ENCODE measurements at places on chromosomes 12 and 14.
A peak's percentile ranks its signal among the peaks of the same experiment; 100 is the strongest.

- DNase-seq = peak; percentile 97
Observed at GRCh38 chr12:45232756-45233372, 17.0 kb downstream of the ANO6 start.

DNA sequence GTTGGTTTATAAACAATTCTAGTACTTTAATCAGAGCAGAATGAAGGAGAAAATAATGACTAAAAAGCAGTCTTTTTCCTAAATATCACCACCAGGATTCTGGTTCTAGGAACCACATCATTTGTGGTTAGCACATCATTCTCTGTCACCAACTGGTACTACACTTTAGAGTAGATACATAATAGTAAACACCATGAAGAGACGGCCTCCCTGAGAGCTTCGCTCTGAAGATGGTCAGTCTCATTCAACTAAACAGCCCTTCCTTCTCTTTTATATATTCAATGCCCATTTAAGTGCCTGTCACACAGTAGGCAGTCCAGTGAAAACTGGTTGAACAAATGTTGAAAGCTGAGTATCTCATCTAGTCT lies 10.9 kb downstream of the SLC38A2 start:
- no peak for DNase-seq

DNA sequence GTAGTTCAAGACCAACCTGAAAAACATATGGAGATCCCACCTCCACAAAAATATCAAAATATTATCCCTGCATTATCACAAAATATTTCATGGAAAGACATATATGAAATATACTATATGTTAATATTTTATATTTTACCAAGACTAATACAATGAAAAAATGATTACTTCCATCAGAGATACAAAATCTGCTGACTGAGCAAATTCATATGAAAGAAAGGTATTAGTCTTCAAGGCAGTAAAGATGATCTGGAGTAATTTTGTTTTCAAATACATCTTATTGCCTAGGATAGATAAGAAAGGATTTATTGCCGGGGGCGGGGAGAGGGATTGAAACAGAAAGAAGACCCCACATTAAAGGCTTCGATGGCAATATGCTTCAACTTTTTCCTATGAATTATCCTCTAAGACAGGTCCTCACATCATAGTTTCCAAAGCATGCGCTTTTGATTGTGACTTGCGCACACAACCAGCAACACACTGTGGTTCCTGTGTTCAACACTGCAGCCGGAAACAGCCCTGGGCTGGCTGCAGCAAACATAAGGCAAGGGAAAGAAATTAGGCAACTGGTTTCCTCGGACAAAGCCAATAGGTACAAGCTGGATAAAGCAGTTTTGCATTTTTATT lies 83.2 kb downstream of the SPPL3 start:
- no peak for DNase-seq

DNA sequence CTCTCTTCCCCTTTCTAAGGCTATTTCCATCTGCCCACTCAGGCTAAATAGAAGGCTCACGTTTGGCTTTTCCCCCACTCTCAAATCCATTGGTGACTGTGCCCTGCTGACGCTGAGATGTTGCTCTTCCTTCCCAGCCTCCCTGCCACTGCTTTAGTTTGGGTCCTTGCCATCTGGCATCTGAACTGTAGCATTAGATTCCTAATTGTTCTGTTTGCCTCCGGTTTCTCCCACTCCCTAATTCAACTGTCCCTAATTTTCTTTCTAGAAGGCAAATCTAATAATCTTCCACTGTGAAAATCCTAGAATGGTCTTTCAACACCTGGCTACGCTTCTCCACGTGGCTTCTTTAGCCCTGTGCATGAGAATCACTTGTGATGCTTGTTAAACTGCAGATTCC lies 37.6 kb upstream of the SMOC1 start:
- DNase-seq = no peak

GRCh38 chr12:130498589-130499385 lies 161.1 kb downstream of the PIWIL1 start:
- DNase-seq = no peak

DNA sequence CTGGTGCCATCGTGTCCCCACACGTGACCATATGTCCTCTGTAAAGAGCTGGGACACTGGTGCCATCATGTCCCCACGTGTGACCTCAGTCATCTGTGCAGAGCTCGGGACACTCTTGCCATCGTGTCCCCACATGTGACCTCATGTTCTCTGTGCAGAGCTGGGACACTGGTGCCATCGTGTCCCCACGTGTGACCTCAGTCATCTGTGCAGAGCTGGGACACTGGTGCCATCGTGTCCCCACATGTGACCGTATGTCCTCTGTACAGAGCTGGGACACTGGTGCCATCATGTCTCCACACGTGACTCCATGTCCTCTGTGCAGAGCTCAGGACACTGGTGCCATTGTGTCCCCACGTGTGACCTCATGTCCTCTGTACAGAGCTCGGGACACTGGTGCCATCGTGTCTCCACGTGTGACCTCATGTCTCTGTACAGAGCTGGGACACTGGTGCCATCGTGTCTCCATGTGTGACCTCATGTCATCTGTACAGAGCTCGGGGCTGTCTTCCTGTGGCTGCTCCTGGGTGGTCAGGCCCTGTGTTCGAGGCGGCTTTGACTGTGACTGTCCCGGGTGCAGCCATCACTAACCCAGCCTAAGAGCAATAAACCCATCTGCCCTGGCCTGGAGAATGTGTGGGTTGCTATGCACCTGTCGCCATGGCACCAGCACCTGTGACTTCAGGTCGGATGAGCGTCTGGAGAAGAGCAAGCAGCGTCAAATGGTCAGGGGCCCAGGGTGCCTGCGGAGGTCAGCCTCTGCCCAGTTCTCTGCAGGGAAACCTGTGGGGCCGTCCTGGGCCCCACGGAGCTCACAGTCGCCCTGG lies 334.4 kb downstream of the ADGRD1 start:
- no peak for DNase-seq

DNA sequence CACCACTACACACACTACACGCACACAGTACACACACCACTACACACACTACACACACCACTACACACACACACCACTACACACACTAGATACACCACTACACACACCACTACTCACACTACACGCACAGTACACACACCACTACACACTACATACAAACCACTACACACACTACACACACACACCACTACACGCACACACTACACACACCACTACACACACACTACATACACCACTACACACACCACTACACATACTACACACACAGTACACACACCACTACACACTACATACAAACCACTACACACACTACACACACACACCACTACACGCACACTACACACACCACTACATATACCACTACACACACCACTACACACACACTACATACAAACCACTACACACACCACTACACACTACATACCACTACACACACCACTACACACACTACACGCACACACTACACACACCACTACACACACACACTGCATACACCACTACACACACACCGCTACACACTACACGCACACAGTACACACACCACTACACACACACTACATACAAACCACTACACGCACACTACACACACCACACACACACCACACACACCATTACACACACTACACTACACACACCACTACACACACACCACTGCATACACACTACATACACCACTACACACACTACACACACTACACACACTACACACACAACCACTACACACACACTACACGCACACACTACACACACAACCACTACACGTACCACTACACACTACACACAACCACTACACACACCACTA lies 11.7 kb downstream of the NOC4L start:
- DNase-seq = no peak

DNA sequence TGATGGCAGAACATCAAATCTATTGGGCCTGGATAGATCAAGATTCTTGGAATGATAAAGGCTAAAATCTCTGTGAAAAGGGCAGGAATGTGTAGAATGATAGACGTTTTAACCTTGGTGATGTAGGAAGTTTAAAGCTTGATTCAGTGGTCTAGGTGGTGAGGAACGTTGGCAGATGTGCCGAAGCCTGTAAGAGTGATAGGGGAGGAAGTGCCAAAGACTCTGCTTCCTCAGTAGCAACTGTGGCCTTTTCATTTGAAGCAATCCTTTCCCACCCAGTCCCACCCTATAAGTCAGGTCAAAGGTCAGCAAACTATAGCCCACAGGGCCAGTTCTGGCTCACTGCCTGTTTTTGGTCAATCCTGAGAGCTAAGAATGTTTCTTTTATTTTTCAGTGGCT lies 62.2 kb downstream of the MBIP start:
- DNase-seq = no peak

- DNase-seq = no peak
Observed at GRCh38 chr12:12016284-12017100, 54.2 kb upstream of the BCL2L14 start.

- DNase-seq = no peak
Observed at GRCh38 chr14:76862546-76863282, 36.5 kb downstream of the LRRC74A start.

DNA sequence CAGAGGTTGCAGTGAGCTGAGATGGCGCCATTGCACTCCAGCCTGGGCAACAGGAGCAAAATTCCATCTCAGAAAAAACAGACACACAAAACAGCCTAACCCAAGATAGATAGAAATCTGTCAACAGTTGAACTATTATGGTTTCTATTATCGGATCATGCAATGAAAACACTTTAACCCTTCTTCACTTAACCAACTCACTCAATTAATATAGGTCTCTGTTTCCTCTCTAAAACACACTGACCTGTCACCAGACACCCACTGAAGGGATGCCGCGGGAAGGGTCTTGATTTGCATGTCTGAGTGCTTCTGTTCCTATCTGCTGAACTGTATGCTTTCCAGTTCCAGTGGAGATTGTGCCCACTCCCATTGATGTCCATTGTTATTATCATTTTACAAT lies 38.0 kb upstream of the NUDT4 start:
- DNase-seq = no peak

- no peak for DNase-seq
Observed at GRCh38 chr14:92524602-92525185, 11.1 kb downstream of the RIN3 start.

DNA sequence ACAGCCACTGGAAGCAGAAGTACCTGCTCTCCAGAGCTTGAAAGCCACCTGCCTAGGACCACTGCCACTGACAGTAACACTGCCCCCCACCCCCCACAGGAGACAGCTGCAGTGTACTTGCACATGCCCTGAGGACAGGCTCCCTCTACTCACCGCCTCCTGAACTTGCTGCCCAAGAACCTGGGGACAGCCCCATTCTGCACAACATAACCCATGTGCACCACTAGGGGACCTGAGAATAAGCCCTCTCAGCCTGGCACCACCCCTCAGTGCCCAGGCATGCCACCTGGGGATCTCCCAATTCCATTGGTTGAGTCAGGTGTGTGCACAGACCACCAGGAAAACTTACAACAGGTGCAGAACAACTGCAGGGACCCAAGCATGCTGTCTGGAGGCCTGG lies 67.1 kb upstream of the KIF21A start:
- no peak for DNase-seq

GRCh38 chr14:50230701-50231474 lies 490 bp downstream of the SOS2 start:
- DNase-seq = peak; percentile 55

DNA sequence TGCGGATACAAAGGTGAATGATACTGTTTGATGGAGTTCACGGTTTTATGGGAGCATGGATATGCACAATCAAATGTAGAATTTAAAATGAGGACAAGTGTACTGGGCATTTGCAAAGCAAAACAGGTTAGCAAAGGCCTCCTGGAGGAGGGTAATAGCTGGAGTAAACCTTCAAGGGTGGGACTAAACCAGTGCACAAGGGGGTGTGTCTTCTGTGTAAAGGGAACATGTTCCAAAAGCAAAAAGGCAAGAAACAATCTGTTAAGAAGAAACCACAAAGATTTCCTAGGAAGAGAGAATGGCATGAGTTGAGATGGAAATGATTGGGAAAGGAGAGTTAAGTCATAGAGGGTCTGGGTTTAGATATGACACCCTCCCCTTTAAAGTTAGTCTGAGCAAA lies 109.2 kb upstream of the SLCO1C1 start:
- DNase-seq = no peak

DNA sequence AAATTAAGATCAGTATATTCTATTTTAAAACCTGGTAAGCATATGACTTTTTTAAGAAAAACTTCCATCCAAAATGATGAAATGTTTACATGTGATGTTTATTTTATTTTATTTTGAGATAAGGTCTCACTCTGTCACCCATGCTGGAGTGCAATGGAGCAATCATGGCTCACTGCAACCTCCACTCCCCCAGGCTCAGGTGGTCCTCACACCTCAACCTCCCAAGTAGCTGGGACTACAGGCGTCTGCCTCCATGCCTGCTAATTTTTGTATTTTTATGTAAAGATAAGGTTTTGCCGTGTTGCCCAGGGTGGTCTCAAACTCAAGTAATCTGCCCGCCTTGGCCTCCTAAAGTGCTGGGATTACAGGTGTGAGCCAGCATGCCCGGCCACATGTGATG lies 141.8 kb downstream of the ZFP36L1 start:
- DNase-seq = no peak

DNA sequence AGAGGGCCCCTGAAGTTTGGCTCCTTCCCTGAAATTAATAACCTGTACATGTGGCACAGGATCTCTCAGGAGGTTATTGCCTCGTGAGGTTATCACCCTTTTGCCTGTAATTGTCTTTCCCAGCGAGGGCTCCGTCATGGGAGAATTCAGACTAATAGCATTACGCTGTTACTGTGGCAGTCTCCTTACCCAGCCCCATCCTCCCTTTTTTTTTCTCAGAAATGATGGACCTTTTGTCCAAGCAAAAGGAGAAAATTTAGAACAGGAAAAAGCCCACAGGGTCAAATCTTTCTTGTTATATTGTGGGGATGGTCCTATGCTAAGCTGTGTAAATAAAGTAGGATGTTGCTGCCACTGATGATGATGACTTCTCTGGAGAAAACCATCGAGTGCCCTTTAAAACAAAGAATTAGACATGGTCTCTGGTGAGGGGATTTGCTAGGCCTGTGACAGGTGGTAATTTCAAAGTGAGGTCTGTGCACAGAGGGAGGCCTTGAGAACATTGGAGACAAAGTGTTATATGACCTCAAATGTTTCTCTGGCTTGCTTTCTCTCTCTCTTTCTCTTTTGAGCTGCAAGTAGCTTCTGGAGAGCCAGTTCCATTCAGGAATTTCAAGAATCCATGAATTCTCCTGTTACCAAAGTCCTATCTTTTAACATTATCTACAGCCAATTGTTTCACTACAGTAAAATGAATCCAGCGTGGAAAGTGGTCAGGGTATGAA lies 357.2 kb downstream of the BMP4 start:
- no peak for DNase-seq

DNA sequence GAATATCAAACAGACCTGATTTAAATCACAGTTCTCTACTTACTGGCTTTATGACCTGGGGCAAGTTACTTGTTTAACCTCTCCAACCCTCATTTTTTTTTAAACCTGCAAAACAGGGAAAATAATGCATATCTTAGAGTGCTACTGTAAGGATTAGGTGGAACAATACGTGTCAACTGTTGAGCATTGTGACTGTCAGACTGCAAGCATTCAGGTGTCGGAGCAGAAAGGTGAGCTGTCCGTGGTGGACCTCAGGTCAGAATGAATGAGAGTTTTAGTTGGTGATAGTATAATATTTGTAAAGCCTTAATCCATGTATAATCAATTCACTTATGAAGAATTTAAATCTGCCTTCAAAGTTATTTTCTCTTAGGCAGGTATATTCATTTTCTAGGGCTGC lies 404.2 kb downstream of the ETNK1 start:
- DNase-seq = no peak

Measured in HT1080 (cell line).